Activated naive CD8-positive, alpha-beta T cell treated with anti-CD3 and anti-CD28 coated beads for 36 hours (primary cell): ENCODE measurements at places on chromosomes 16 and 17.

GRCh38 chr16:57930533-57930932 lies 40.4 kb downstream of the CNGB1 start:
- no peak for DNase-seq

DNA sequence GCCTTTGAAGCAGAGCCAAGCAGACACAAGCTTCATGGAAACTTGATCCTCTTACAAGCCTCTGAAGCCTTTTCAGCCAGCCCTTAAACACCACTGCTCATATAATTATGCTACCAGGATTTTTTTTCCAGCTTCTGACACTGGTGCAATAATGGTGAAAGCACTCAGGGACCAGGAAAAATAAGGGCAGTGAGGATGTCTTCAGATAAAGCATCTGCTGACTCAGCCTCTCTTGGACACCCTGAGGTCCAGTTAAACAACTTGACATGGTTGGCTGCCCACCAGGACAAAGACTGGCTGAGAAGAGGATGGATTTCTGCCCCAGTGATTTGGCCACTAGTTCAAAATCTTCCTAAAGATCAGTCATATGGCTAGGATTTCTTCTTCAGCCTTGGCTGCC lies 124.2 kb upstream of the N4BP1 start:
- no peak for DNase-seq

- DNase-seq, result peak; percentile 68
Measured at GRCh38 chr16:3065069-3065741, at the start of gene IL32. Gene IL32 (plus strand): TSS chr16:3065640. CDS start chr16:3065812, 172 bp downstream.

- DNase-seq, result no peak
Measured at GRCh38 chr16:78996790-78997189, 603.7 kb downstream of the MAF start.

DNA sequence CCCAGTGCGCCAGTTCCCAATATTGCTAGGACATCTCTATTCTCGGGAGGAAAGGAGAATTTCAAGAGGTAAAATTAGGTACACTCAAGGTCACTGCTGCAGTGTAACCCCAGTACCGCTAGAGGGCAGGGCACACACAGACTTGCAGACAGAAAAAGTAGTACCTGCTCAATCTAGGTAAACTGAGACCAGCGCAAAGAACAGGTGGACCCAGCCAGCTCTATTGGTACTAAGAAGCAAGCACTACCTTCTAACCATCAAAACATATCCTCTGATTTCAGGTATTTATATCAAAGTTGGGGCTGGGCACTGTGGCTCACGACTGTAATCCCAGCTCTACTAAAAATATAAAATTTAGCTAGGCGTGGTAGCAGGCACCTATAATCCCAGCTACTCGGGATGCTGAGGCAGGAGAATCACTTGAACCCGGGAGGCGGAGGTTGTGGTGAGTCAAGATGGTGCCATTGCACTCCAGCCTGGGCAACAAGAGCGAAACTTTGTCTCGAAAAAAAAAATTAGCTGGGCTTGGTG lies 3.6 kb upstream of the WDR81 start:
- DNase-seq, result peak; percentile 64
